Activated naive CD4-positive, alpha-beta T cell (primary cell): ENCODE measurements at places on chromosomes 1 and 21.

GRCh38 chr1:21261551-21262292 lies 28.5 kb downstream of the ECE1 start:
- DNase-seq: no peak

GRCh38 chr1:224408294-224408590 lies 26.4 kb downstream of the WDR26 start:
- DNase-seq: no peak

GRCh38 chr1:66933887-66934700 lies 9.3 kb downstream of the MIER1 start:
- DNase-seq: no peak

GRCh38 chr1:85451236-85451830 lies 13.6 kb downstream of the DDAH1 start:
- no peak for DNase-seq

- no peak for DNase-seq
Observed at GRCh38 chr1:8602471-8603219, 214.8 kb downstream of the RERE start.

- DNase-seq: no peak
Observed at GRCh38 chr1:110520827-110521226, 1.9 kb upstream of the KCNA10 start.

GRCh38 chr1:68975212-68975933 lies 478.5 kb upstream of the DEPDC1 start:
- DNase-seq: no peak

DNA sequence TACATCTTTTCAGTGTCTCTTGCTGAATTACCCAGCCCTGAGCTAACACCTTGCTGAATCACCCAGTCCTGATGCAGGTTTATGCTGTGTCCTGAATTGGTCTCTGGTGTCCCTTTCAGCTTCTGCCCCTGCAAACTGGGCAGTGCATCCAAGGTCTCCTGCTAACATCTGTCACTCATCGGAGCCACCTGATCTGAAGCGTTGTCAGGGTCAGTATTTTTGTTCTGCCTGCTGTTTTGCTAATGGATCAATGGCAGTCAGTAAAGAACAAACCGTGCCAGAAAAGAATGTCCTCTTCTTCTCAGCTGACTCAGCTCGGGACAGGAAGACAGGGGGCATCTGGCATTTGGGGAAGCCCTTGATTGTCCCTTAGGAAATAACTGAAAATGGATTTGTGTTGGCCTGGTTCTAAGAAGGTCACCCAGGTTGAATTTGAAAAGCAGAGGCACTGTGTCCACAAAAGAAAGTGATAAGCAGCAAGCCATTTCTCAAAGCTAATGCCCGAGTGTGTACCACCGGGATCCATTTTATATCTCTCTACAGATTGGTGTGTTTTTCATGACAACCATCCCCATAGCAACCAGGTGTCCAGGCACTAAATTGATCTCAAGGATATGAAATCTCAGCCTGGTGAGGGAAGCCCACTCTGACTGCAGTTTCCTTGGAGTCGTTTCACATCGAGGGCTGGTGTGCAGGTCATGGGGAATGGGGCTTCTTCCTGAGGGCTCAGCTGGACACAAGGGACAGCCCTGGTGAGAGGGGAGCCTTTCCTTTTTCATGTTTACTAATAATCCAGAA lies 109.7 kb upstream of the IRF2BP2 start:
- no peak for DNase-seq

DNA sequence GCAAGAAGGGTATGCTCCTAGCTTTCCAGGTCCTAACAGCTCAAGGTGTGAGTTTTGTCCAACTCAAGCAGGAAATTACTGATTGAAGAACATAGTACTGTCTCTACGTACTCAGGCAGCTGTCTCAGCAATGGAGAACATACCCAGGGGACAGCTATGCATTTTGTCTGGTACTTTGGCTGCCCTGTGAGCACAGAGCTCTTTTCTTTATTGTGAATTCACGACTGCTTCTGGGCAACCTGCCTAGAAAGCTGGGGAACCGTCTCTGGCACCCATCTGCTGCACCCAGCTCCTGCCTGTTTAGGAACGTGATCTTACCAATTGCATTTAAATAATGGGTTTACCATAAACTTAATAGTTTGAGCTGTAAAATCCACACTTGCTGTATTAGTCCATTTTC lies 258.1 kb downstream of the HHAT start:
- DNase-seq: no peak

DNA sequence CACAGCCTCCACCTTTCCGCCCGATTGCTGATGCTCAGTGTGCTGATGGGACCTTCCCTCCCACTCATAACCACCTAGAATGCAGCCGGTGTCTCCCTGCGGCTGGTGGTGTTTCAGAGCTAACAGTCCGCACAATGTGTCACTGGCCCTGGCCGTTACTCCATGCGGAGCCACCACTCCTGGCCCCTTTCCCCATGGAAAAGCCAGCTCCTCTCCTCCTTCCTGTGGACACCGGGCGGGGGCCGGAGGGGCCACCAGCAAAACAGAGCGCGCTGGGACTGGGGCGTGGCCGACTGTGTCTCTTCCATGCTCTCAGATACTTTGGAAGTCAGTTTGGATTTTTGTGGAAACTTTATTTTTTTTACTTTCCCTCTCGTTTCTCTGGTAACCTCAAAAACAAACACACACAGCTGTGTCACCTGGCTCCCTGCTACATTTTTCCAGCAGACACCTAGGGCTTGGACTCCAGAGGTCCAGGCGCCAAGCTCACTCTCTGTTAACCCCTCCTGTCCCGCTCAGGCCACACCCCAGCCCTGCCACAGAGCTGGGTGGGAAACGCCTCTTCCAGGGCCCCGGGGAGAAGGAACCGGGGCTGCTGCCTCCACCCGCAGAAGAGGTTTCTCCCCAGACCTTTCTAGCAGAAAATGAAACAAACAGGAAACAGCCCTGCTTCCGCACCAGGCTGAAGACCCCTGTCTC lies 32.5 kb upstream of the COL6A2 start:
- no peak for DNase-seq

DNA sequence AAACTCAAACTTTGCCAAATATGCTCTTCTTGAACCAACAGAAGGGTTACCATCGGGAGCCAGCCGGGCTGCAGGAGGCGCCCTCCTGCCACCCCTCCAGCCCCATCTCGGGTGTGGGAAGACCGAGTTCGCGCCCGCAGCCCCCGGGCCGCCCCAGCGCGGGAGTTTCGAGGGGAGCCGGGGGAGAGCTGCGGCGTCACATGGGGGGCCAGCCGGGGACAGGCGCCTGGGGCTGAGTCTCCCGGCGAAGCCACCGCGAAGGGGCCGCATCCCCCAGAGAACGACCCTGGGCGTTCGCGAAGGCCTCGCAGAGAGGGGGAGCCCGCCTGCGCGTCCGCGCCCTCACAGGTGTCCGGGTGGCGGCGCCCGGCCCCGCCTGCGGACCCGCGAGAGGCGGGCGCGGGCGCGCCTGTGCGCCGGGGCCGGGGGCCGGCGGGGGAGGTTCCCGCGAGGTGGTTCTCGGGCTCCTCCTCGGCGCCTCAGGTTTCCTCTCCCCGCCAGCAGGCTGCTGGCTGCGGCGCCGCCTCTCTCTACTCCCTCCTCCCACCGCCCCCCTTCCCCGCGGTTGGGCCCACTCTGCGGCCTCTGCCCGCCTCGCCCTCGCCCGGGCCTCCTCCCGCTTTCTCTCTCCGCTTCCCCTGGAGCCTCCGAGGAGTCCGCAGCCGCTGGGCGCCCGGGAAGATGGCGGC lies at the start of gene RAVER2:
TSS of gene RAVER2 (plus strand) at position 584 of the 689 bp plus-strand sequence. CDS start at position 682, 98 bp downstream.
- peak; percentile 46 for DNase-seq

- no peak for DNase-seq
Observed at GRCh38 chr21:36059823-36060158, 535 bp downstream of the SETD4 start.

DNA sequence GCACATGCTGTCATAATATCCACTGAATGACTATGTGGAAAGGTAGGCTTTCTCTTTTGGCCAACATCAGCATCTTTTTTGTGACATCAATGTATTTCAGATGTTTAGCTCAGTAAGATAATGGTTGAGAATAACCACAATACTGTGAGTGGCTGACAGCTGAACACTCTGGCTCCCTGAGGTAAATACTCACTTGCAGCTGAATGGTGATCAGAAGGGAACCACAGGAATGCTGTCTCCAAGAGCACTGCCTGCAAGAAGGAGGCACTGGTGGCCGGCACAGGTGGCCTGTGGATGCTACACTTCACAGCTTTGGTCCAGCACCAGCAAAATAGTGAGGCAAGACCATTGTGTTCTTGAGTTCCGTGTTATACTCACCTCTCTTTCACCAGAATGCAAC lies 118.7 kb upstream of the PPM1J start:
- DNase-seq: no peak

DNA sequence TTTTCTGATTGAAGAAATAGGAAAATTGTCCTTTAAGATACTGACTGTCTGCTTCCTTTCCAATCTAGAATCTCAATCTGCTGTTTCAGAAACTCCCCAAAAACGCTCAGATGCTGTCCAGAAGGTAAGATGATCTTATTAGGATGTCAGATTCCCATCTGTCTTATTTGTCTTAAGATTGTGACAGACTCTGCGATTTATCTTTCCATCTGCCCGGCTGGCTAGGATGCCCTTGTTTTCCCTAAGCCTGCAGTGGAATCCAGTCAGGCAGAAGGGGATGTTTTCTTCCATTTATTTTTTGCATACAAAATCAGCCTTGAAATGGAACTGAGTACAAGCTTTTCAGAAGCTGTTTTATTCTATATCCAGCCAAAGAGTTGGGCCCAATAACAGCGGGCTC lies 96.5 kb downstream of the FMN2 start:
- DNase-seq: no peak

- DNase-seq: no peak
Observed at GRCh38 chr1:61439234-61439633, 285.7 kb downstream of the TM2D1 start.

GRCh38 chr1:9435153-9435636 lies 104.1 kb upstream of the SLC25A33 start:
- no peak for DNase-seq

DNA sequence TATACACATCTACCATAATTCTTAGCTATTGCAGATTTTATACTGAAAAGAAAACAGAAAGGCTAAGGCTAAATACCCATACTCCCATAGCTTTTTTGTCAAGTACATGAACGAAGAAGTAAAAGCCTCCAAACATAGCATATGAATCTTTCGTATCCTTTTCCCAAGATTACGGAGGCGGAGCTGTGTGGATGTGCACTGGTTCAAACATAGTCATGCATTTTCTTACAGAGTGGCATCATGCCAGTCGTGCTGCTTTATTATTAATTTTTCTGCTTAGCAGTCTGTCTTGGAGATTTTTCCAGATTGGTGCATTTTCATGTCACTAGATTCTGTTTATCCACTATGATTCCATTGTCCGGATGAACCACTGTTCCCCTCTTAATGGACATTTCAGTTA lies 118.7 kb upstream of the RUNX3 start:
- DNase-seq: no peak

DNA sequence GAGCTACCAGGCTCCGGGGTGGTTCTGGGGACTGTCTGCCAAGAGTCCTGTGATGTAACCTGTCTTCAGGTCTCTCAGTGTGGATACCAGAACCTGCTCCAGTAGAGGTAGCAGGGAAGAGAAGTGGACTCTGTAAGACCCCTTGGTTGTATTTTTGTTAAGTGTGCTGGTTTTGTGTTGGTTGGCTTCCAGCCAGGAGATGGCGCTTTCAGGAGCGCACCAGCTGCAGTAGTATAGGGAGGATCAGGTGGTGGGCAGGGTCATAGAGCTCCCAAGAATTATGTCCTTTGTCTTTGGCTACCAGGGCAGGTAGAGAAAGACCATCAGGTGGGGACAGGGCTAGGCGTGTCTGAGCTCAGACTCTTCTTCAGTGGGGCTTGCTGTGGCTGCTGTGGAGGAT lies 1147.2 kb upstream of the ADGRL4 start:
- no peak for DNase-seq

- DNase-seq: no peak
Observed at GRCh38 chr21:31450980-31451379, 106.9 kb upstream of the TIAM1 start.

DNA sequence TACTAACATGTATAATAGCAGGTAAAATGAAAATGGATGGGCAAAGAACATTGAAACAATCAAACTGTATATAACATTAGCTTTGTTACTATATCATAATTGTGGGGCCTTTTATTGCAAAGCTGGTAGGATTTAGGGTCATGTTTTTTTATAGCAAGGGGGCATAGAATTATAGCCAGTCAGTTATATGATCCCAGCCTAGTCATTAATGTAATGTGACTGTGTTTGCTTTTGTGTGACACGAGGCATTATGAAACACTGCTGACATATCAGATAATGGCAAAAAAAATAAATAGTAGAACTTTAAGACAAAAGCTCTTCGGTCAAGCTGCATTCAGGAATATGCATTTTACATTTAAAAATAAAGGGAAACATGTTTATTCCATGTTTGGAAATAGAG lies 81.3 kb upstream of the ZNF281 start:
- DNase-seq: no peak

- DNase-seq: no peak
Observed at GRCh38 chr1:201259476-201260235, 23.6 kb upstream of the PKP1 start.

- DNase-seq: no peak
Observed at GRCh38 chr1:22111115-22111514, 31.8 kb downstream of the WNT4 start.

- no peak for DNase-seq
Observed at GRCh38 chr1:11600836-11601235, 53.4 kb downstream of the FBXO2 start.

DNA sequence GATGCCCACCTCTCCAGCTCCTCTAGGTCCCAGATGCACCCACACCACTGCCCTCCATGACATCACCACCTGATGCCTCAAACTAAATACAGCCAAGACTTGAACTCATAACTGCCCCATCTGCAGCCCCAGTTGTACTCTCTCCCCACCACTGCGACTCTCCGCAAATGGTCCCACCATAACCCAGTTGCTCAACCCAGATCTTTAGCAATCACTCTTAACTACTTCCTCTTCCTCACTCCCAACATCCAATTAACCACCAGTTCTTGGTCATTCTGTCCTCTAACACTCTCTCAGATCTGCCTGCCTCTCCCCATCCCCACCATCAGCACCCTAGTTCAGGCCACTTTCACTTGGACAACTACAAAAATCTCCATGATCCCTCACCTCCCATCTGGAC lies 36.8 kb upstream of the PLA2G2C start:
- DNase-seq: no peak

- DNase-seq: no peak
Observed at GRCh38 chr1:6111571-6111970, 65.9 kb downstream of the KCNAB2 start.

DNA sequence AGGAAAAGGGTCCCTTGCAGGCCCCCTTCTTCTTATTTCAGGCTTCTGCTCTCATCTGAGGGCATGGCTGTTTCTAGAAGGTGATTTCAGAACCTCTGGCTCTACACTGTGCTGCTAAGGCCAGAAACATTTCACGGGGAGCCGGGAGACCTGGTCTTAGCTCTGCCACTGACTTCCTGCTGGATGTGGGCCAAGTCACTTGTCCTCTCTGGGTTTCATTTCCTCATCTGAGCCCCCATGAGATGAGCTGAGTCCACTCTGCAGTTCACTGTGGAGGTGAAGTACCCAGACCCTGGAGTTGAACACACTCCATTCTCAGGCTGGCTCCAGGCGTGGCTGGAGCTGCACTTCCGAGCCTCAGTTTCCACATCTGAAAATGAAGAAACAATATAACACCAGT lies 2.1 kb downstream of the PADI1 start:
- no peak for DNase-seq
